ENCODE measurements at places on chromosomes 1 and 21. TPM values are rescaled to one million over a fixed set of nuclear protein-coding genes. Genes with fewer than 3 reads are reported as not detected.

GRCh38 chr1:64976361-64976760 lies 10.0 kb upstream of the JAK1 start:
- no peak for DNase-seq

CD48 gene
- total RNA-seq: not detected

DNA sequence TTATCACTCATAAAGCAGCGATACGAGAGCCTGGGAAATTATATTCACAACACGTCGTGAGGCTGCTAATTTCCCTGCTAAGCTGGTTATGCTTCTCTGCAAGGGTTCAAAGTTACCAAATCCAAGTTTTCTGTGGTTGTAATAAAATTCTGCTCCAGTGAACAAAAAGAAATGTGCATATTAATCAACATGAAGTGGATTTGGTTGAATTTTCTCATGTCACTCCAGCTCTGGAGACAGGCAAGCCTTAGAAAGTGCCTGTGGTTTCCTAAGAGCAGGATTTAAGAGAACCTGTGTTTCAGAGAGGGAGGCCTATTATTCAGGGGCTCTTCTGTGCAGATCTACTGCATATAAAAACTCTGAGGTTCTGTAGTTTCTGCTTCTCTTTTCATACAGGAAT lies 87.5 kb downstream of the WLS start:
- DNase-seq: no peak

DNA sequence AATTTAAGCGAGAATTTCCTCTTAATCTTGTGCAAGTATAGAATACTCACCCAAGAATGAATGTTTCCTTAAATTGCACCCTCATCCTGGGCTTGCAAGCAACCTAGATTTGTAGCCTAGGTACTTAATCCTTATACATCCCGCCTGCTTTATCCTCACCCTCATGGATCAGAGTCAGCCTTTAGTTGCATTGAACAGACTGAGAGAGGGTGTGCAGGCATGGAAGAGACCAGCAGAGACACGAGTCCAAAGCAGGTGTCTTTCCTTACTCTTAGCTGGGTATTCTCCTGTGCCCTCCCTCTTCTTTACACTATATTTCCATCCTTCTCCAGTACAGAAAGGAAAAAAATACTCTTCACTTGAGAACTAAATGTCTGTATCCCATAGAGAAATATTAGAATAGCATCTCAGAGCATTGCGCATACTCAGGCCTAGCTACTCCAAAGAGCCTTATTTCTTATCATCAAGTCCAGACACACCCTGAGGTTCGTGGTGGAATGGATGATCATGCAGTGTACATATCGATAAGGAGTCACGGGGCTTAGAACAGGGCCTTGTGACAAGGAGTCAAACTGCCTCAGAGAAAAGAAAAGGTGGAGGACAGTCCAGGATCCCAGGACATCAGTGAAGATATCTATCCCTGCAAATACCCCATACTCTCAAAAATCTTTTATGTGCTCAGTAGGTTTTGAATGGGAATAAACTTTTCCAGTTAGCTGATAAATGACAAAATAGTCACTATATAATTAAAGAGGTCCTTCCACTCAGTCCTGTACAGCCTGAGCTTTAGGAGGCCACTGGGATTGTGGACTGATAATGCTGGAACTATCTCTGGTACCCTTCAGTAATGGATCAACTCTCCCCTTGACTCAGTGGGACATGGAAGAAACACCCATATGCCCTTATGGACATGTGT lies 297.9 kb downstream of the GRIK1 start:
- DNase-seq: no peak

GRCh38 chr1:100794748-100795645 lies 75.5 kb downstream of the VCAM1 start:
- DNase-seq: no peak

- DNase-seq: no peak
These were observed at the start of gene CAMK2N1 for GRCh38 chr1:20485527-20486456. Gene CAMK2N1, minus strand, starts transcription at chr1:20486210. Its CDS starts 831 bp downstream, at chr1:20485379.

DNA sequence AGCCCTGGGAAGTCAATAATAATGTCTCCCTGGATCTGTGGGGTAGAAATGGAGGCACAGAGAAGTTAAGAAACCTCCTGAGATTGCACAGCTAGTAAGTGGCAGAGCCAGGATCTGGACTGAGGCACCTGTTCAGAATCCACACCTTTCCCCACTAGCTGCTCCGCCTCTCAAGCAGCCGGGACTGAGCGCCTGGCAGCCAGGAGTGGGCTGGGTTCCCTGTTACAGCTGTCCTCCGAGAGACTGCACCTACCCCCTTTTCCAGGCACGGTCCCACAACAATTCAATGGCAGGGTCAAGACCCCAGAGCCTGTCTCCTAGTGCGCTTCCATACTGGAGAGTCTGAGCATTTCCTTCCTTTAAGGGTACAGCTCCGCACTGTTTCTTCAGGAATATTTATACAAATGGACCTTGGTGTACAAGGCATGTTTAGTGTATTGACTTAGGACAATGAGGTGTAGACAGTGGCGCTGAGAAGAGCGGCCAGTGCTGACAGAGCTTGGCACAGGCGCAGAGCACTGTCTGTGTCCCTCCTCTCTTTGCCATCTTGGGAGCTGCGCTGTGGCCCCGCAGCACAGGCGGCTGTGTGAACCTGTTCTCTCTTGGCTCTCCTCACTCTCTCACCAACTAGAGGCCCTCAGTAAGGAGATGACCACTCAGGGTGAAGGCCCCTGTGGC lies 24.4 kb downstream of the GRHL3 start:
- DNase-seq: no peak

DNA sequence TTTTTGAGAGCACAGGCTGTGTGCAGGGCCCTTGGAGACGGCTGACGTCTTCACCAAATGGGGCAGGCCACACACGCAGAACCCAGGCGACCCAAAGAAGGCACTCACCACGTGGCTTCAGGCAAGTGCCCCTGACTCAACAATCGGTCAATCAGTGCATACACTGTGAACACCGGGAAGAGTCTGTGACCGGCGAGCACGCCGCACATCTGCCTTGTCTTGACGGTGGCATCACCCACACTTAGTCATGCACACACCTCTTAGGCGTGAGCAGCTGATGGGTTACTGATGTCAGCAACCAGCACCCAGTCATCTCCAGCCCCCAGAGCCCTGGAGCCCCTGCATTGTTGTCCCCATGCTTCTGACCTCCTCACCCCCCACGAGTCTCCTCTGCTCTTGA lies 4.9 kb upstream of the LRRC3 start:
- DNase-seq: no peak

DNA sequence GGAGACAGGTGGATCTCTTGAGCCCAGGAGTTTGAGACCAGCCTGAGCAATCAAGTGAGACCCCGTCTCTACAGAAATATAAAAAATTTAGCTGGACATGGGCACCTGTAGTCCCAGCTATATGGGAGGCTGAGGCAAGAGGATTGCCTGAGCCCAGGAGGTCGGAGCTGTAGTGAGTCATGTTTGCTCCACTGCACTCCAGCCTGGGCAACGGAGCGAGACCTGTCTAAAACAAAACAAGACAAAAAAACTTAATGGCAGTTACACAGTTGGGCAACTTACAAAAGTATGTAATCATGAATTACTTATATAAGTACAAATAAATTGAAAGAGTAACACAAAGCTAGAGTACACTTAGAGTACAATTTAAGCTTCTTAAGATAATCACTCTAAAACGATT lies 25.2 kb downstream of the RC3H1 start:
- DNase-seq: peak; percentile 33

DNA sequence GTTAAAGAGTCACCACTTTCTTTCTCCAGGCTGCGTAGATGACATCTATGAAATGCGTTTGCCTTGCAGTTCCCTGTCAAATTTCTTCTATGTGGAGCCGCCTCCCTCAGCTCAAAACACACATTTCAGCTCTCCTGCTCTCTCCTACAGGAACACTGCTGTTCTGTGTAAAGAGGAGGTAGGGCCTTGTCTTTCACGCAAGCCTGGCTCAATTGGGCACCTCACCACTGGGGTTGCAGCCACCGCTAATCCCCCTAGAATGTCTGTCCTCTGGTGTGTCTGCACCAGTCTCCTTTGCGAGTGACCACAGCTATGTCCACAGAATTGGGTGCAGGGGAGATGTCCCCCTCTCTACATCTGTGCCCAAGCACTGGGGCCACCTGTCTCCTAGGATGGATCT lies 31.8 kb upstream of the CFHR4 start:
- no peak for DNase-seq

- DNase-seq: peak; percentile 16
These were observed 69.5 kb downstream of the LHX8 start for GRCh38 chr1:75203415-75204277.

GRCh38 chr21:31727181-31727580 lies 4.7 kb downstream of the SCAF4 start:
- DNase-seq: no peak

DNA sequence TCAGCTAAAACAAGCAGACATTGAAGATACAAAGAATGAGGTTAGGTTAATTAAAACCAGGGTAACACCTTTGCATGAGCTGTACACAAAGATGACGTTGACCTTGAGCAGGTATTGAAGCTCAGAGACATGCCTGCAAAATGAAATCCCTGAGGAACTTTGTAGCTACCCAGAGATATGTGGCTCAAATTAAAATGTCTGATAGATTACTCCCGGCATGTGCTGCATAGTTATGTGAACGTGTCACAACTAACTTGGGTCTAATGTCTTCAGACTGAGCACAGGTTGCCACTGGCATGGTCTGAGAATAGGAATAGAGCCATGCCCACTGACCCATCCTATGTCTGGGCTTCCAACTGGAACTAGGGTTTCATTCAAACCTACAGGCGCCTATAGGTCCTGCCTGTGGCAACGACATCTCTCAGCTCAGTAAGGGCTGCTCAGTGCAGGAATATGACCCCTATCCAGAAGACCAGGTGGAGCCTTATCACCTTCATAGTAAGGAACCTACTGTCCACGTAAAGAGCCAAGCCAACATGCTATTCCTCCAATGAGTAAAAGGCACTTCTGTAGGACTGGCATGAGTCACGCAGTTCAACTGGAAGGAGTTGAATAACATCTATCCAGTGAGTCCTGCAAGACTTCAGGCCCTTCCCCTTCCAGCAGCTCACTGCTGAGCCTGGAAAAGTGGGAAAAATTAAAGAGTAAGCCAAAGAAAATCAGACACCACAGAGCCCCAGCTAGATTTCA lies 60.7 kb downstream of the PRKAB2 start:
- no peak for DNase-seq

PIGP gene
- 7.7 TPM for total RNA-seq

GRCh38 chr1:50179639-50180038 lies 70.9 kb downstream of the ELAVL4 start:
- DNase-seq: no peak

FBLIM1 gene
- total RNA-seq: 194 TPM

ARHGEF10L gene
- 27.8 TPM for total RNA-seq

GRCh38 chr21:42970946-42971653 lies 3.3 kb upstream of the PKNOX1 start:
- DNase-seq: no peak

OR2M3 gene
- total RNA-seq: not detected

DNA sequence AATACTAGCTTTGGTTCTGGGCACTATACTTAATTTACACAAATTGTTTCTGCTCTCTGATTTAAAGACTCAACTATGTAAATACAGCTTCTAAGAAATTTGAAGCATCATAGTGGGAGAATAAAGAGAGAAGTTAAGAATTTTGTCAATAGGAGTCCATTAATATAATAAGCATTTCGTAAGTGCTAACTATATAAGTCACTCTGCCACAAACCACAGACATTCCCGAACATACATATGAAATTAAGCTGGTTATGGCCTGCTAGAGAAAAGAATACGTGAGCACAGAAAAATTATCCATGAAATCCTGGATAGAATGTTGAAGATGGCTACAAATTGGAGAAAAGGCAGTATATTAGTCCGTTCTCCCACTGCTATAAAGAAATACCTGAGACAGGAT lies 526.2 kb downstream of the MRPL39 start:
- no peak for DNase-seq

- DNase-seq: no peak
These were observed 275.2 kb downstream of the COL11A1 start for GRCh38 chr1:102833151-102833550.

DNA sequence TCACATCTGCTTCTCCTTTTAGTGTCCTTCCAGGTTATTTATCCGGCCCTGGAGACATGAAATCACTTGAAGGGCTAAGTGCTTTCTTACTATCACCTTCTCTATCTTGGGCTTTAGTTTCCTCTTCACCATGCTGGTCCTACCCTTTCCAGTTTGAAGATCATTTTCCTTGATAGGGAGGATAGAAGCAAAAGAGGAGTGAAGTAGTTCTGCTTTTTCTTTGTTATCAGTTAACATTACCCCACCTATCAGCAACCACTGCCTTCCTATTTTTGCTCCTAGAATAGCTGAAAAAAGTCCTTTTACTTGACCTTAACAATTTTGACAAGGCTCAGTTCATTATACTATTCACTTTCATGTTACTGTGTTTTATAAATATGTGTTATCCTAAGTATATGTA lies 19.4 kb downstream of the RGL1 start:
- no peak for DNase-seq

CADM3 gene
- total RNA-seq: not detected

SIPA1L2 gene
- 5.3 TPM for total RNA-seq

DNA sequence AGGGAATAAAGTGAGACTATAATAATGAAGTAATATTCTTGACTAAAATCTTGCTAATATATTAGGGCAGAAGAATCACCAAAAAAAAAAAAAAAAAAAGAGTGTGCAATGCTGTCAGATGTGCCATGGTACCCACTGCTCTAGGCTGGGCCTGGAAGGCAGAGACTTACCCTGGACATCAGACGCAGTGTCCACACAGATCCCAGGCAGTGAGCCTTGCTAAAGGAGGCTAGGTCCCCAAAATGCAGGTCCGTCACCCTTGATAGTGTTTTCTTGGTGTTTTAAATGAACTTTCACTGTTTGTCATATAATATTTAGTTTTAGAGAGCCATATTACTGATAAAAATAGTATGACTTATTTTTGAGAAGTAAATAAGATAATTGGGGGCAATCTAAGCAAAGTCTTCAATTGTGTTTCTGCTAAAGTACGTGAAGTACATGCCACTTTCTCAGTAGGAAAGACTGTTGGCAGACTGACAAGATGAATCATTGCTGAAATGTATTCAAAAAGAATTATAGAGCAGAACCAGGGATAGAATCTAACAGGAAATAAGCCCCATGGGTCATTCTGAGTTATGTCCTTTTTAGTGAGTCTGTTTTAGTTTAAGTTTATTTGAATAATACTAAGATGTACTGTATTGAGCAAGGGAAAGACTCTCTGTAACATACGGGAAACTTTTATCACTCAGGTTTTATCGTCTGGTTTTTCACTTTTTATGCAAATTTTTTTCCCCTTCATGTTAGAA lies 74.6 kb upstream of the PDC start:
- peak; percentile 47 for DNase-seq

OR2T35 gene
- total RNA-seq: not detected

DNA sequence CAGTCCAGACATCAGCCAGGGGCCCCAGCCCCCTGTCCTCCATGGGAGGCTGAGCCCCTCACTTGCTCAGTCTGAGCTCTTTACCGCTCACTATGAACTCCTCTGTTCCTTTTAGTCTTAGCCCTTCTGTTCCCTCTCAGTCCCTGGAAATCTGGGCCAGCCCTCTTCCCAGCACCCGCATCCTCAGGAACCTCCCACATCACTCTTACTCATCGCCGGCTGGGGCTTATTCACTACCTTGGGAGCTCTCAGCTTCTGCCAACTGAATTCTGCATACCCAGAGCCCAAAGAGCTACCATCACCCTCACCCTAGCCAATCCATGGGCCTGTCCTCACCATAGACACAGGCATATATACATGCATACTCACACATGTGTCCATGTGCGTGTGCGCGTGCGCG lies 11.5 kb downstream of the KNCN start:
- no peak for DNase-seq

GRCh38 chr1:42186152-42186551 lies 21.6 kb upstream of the GUCA2A start:
- DNase-seq: no peak
